ENCODE measurements at places on chromosomes 13 and 19.

GRCh38 chr19:41302624-41303351, 7.2 kb upstream of the CCDC97 start:
- DNase-seq, result no peak

GRCh38 chr19:8585894-8586750, 8.9 kb upstream of the MYO1F start:
- no peak for DNase-seq

- DNase-seq, result no peak
Measured at GRCh38 chr13:107612376-107612775, 603.0 kb downstream of the LIG4 start.

- DNase-seq, result no peak
Measured at GRCh38 chr13:32086791-32087441, 55.3 kb downstream of the FRY start.

DNA sequence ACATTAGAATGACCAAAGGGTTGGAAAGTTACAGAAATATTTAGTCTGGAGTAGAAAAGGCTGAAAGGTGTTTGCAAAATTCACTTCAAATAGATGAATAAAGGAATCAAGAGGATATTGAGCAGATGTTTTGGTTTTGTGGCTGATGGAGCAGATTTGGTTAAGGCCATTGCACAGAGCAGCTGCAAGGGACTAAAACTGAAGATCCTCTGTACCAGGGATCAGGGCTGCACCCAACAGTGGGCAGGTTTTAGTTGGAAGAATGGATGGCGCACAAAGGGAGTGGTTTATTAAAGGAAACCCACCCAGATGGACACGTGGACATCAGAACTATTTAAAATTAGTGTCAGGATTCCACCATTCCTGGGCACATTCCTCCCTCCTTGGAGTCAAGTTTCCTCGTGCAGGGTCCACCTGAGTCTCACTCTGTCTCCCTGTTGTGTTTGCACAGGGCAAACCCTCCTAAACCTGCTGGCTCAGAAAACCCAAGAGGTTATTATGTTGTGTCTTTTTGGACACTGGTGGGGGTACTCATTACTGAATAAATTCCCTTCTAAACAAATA, 9.2 kb upstream of the UBAC2 start:
- no peak for DNase-seq
